ENCODE measurements at places on chromosomes 3 and 15.

DNA sequence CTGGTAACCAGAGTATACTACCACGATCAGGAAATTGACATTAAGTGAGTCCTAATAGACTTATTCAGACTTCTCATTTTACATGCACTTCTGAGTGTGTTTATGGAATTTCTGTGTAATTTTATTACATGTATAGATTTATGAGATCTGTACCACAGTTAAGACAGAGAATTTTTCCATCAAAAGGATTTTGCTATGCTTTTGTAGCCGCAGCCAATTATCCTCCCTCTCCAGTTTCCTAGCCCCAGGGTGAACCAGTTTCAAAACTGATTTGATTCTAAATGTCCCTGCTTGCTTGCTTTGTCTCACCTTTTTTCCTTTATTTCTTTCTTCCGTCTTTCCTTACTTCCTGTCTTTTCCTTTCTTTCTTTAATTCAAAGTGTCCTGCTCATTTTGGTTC is 661.2 kb upstream of the BCHE start:
- no peak for DNase-seq

- DNase-seq: no peak
Observed at GRCh38 chr3:189393598-189393997, 221.8 kb downstream of the TPRG1 start.

DNA sequence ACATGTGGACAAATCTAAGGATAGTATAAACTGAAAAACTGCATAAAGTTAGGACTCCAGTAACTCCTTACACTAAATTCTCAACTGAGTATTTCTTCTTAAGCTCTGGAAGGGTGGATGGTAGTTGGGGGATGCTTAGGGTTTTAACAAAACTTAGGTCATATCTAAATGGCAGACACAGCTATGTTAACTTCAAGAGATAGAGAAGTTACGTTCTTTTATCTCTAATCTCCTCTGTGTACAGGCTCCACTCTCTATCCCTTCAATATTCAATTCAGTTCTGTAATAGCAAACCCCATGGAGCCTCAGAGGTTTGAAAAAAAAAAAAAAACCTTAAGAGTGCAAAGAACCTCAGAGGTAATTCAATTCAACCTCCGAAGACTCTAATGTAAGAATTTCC is 3.1 kb downstream of the CMTM6 start:
- no peak for DNase-seq

- no peak for DNase-seq
Observed at GRCh38 chr3:128050597-128050996, 1.6 kb upstream of the SEC61A1 start.

DNA sequence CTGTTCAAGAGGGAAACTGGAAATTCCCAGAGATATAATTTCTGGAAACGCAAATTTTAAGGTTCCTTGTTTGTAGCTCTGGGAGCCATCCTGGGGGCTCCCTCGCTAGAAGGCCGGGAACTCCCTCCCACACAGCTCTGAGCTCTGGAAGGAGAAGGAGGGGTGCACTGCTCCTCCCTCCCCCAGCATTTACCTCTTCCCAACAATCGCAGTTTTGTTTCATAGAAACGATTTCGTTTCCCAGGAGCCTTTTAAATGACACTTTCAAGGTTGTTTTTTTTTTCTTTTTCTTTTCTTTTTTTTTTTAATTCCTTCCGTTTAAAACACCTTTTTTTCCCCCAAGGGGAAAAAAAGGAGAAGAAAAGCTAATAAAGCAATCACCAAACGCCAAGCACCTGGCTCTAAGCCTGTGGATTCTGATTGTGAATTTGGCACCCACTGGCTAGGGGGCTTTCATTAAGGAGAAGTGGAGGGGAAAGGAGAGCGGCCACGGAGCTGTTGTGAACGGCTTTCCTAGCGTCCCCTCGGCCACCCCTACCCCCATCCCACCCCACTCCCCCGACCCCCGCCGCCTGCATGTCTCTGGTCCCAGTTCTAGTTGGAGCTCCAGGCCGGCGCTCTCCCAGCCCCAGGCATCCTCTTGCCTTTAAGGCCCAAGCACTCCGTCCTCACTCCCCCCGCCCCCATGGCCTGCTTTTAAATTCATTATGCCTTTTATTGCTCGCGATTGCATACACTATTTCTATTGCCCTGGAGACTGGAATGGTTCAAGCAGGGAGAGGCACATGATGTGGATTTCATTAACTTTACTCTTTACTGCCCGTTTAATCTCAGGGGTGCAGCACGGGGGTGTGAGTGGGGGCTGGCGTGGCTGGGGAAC is 13.6 kb upstream of the CCDC33 start:
- no peak for DNase-seq

DNA sequence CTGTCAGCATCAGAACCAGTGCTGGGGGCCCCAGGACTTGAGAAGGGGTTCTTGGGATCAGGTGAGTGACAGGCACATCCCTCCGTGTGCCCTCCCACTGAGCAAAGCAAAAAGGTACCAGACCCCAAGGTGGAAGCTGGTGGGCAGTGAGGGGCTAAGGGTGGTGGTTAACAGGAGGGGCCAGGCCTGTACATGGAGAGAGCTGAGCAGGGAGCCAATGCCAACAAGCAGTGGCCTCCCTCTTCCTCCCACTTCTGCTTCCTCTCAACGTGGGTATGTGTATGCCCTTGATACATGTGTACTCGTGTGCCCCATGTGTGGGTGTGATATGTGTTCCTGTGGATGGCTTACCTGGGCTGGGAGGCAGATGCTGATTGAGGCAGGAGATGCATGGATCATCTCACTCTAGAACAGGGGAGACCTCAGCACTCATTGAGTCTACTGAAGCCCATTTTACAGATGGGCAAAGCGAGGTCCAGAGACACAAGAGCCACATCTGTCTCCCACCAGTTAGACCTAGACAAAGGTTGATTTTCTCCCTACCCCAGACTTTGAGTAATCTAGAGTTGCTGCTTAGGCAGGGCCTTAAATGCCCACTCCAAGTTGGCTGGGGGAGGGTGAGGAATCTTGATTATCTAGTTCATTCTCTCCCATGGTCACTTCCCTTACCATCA is 945 bp downstream of the VIPR1 start:
- DNase-seq: no peak

DNA sequence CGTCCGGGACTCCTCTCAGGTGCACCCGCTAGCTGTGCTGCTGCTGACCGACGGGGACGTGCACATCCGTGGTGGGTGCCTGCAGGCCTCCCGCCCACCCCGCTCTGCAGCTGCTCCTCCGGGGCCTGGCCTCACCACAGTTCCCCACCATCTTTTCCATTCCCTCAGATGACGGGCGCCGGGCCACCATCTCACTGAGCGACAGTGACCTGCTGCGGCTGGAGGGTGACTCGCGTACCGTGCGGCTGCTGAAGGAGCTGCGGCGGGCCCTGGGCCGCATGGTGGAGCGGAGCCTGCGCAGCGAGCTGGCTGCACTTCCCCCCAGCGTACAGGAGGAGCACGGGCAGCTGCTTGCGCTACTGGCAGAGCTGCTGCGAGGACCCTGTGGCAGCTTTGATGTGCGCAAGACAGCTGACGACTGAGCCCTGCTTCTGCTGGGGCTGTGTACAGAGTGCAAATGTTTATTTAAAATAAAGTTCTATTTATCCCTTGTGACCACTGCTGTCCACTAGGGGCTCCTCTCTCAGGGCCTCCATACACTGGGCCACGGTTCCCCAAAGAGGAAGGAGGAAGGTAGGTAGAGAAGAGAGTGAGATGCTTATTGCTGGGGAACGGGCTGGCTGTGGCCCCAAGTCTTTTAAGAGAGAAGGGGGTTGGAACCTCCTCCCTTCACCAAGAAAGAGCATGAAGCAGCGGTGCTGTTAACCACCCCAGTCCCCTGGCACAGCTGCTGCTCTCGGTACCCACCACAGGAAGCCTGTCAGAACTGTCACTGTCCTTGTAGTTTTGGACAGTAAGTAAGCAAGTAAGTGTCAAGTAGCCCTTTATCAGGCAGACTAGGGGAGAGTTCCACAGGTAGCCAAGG is 47.0 kb downstream of the DHX30 start:
- DNase-seq: no peak

GRCh38 chr3:112925969-112926368 is 48.9 kb downstream of the CD200R1 start:
- DNase-seq: no peak

DNA sequence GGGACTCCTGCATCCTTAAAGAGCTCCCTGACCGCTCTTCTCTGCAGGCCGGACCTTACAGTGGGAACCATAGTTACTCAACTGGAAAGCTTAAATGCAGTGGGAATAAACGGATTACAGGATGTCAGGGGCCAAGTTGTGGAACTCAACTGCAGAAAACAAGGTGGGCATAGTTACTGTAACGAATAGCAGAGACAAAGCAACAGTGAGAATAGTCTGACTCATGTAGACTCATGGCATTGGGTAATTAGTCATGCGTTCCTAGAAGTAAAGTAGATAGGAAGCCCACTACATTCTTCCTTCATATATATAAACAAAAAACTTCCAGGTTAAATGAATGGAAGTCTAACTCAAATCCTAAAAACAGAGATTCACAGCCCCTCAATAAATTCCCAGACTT is 95.5 kb upstream of the CHRNA7 start:
- DNase-seq: no peak

- DNase-seq: no peak
Observed at GRCh38 chr15:75069301-75069925, 46.0 kb downstream of the PPCDC start.

GRCh38 chr3:14791343-14791945 is 27.3 kb upstream of the FGD5 start:
- DNase-seq: no peak

DNA sequence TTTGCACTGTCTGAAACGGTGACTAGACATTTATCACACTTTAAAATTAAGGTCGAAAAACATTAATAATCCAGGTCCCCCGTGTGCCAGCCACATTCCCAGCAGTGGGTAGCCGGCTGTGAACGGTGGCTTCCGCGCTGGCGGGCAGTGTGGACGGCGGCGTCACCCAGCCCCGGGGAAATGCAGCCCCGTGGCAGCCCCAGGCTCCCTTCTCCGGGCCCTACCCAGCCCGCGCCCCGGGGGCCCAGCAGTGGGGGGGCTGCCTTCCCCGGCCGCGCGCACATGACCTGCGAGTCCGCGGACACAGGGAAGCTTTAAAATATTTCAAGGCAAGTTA is 25.3 kb downstream of the GABRA5 start:
- DNase-seq: no peak

DNA sequence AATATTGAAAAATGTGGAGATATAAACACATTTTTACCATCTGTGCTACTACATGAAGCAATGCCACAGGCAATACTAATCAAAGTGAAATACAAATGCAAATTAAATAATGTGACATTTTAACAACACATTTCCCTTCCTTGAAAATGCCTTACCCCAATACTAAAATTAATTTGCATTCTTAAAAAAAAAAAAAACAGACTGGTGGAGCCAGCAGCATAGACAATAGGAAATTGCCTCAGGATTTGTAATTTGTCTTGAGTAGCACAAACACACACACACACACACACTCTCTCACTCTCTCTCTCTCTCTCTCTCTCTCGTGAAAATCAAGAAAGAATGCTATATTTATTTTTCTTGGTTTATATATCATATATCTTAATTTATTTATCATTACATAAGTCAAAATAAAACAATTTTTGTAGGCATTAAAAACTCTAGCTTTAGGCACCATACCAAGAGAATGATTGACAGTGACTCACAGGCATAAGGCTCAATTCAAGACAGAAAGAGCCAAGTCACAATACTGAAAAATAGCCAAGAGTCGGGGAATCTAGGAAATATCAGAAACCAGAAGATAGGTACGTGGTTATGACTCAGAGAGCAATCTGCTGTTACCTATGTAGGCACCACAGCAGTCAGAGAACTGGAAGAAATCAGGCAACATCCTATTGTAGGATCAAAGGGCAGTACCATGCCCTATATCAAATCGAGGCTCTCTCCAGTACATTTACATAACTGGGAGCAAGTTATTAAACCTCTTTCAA is 23.0 kb downstream of the SUCNR1 start:
- DNase-seq: no peak

GRCh38 chr3:30511524-30512251 is 94.7 kb upstream of the TGFBR2 start:
- DNase-seq: no peak

- DNase-seq: no peak
Observed at GRCh38 chr3:65343736-65344135, 655.9 kb upstream of the ADAMTS9 start.

GRCh38 chr15:57496946-57497869 is 94.5 kb upstream of the MYZAP start:
- peak; percentile 95 for DNase-seq

DNA sequence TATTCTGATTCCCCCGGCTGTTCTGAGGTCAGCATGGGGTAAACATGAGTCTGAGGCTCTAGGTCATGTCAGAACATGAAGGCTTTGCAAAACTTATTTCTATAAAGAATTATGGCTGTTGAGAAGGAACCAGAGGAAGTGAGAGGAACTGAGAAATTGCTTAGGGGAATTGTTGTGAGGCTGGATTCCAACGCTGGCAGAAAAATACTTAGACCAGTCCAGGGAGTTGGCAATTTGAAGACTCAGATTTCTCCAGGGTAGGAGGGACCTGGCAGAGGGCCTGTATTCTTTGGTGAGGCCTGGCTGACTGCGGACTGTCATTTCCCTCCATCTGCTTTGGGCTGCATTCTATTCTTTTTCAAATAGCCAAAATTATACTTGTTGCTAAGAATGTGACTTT is 155.5 kb downstream of the PLD1 start:
- no peak for DNase-seq

DNA sequence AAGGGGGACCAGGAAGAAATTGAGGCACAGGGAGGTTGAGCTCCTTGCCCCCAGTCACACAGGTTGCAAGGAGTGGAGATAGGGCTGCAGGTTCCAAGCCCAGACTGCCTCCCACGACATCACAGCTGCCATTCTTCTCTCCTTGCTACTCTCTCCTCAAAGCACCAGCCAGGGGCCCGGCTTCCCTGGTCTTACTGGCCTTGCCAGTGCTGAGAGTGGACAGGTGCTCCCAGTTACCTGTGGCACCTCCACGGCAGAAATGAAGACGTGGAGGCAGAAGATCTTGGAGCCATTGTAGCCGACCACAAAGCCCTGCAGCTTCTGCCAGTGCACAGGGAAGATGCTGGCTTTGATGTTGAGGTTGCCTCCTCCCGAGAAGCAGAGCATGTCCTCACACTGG is 17.9 kb upstream of the ACAD9 start:
- no peak for DNase-seq

GRCh38 chr3:44016818-44017217 is 224.9 kb upstream of the TOPAZ1 start:
- DNase-seq: no peak

Data from DMS153 (cell line).